ENCODE measurements at places on chromosomes 2 and 18.

DNA sequence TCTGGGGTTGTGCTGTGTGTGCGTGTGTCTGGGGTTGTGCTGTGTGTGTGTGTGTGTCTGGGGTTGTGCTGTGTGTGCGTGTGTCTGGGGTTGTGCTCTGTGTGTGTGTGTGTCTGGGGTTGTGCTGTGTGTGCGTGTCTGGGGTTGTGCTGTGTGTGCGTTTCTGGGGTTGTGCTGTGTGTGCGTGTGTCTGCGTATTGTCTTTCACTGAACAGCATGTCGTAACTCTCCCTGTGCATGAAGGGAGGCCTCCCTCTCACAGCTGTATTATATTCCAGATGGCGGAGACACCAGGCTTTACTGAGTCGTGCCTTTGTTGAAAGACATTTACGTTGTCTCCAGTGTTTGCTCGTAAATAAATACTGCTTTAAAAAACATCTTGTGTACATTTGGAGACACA, 5.9 kb downstream of the ACKR3 start:
- no peak for DNase-seq

DNA sequence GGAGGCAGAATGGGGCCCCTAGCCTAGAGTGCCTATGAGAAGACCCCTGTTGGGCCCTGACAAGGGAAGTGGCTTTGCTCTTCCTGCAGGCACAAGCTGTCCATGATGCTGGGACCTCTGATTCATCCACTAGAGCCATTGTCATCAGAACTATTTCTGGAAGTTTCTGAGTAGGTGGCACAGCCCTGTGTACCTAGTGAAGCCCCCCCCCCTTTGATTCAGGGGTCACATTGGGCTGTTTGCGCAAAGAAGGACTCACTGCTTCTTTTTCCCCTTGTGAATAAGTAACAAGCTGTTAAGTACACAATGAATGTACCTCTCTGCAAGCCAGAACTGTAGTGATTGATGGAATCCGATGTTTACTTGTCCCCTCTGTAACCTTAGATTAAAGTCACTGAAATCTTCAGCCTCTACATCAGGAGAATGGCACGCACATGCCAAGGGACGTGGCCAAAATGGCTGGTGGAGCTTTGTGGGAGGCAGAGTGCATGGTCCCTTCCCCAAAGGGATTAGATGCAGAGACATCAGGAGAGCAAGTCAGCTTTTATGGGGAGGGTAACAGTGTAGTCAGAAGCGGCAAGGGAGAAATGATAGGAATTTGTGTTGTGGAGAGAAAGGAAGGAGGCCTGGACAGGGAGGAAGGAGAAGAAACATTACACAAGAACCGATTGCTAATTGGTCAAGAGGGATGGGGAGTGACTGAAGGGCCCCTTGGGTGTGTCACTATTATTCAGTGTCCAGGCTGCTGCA, 267.6 kb upstream of the RAB12 start:
- no peak for DNase-seq

DNA sequence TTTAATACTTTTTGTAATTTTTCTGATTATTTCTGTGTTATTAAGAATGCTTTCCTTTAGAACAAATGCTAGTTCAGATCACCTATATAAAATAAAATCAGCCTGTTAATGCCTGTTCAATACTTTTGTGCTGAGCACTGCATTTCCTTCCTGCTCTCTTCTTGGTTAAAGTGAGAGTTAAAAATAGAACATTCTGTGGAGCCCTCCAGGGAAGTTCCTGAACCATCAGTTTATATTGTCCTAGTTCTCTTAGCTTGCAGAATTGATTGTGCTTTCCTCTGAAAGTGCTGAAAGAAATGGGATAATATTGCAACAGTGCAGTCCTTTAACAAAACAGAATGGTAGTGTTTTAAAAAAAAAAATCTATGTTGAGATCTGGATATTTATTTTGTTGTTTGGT, 74.6 kb upstream of the UBXN4 start:
- DNase-seq, result no peak

DNA sequence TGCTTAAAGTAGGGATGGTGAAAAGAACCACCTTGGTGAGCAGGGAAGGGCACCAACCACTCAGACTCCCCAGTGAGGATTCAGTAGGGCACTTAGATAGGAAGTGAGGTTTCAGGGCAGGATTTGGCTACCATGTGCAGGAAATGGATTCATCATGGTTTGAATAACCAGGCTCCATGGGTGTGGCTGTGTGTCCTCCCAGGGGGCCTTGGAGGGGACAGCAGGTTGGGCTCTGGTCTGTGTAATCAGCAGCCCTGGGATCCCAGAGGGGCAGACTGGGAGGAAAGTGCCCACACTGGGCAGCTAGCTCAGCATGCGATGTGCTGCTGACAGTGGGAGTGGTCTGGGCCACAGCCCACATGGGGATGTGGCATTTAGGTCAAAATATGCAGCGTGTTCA, 224.6 kb downstream of the CELF4 start:
- no peak for DNase-seq

- no peak for DNase-seq
Measured at GRCh38 chr2:109614715-109615636, 812 bp downstream of the SOWAHC start.

DNA sequence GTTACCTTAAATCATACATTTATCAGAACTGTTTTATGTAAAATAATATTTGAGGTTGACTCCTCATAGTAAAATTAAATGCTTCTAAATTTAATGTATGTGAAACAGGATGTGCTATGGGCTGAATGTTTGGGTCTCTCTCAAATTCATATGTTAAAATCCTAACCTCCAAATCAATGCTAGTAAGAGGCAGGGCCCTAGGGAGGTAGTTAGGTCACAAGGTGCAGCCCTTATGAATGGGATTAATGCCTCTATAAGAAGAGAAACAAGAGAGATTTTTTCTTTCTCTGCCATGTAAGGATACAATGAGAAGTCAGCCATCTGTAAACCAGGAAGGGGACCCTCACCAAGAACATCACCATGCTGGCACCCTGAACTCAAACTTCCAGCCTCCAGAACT, 67.2 kb upstream of the ETAA1 start:
- DNase-seq, result no peak

DNA sequence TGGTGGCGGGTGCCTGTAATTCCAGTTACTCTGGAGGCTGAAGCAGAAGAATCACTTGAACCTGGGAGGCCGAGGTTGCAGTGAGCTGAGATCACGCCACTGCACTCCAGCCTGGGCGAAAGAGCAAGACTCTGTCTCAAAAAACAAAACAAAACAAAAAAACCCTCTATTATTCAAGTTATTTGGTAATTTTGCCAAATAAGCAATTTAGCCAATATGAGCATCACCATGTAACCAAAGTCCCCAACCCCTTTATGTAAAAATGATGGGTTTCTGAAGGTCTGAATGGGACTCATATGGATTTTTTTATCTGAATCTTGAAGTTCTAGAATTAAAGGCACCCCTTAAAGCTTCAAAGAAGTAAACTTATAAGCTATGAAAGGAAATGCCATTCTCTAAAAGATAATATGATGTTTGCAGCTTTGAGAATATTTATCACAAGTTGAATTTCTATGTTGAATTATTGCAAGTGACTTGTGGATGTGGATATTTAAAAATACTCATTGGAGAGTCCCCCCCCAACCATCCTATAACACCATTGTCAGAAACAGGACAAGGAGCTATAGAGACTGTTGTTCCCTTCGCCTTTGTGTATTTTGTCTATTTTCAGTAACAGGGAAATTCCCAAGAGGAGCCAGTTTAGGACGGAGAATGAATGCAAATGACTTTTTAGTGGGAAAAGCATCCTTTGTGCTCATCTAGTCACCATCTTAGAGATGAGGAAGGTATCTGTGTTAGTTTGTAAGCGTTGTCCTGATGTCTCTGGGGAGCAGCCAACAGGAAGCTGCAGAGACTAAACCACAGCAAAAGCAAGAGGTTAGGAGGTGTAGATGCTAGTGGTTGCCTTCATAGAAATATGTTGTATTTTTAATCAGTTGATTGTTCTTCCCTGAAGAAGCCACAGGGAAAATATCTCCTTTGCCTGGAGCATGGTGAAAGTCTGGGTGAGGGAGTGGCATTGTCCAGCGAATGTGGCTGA, 68.3 kb downstream of the TET3 start:
- DNase-seq, result no peak

- no peak for DNase-seq
Measured at GRCh38 chr2:198518935-198519334, 714.5 kb downstream of the PLCL1 start.

GRCh38 chr2:30823452-30823851, 16.2 kb upstream of the CAPN13 start:
- DNase-seq, result no peak

DNA sequence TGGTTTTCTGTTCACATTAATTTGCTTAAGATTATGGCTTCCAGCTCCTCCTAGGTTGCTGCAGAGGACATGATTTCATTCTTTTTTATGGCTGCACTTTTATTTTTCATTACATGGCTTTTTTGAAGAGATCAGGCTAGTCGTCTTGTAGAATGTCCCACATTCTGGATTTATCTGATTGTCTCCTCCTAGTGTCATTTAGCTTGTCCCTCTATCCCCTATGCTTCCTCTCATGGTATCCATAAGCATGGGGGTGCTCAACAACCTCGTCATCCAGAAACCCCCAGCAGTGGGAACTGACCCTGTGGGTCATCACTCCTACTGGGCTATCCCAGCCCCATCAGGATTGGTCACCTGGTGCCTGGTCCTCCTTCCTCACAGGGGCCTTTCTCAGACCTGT, 49.6 kb downstream of the SERTAD2 start:
- no peak for DNase-seq

- no peak for DNase-seq
Measured at GRCh38 chr18:21805771-21806366, 65.3 kb downstream of the MIB1 start.
